ENCODE measurements at places on chromosomes 5 and 9.

GRCh38 chr9:95435074-95435728 lies 81.6 kb downstream of the PTCH1 start:
- DNase-seq, result no peak

DNA sequence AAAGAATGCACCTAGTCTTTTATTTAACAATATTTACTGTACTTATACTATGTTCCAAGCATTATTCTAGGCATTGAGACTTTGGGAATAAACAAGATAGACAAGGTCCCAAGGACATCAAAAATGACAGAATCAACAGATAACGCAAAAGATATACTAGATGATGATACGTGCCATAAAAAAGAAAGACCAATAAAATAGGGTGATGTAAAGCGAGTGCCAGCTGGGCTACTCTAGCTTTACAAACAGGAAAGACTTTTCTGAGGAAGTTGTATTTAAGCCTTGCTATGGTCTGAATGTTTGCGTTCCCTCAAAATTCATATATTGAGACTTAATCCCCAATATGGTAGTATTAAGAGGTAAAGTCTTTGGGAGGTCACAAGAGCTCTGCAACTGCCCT lies 310.2 kb upstream of the RGMB start:
- DNase-seq, result no peak

DNA sequence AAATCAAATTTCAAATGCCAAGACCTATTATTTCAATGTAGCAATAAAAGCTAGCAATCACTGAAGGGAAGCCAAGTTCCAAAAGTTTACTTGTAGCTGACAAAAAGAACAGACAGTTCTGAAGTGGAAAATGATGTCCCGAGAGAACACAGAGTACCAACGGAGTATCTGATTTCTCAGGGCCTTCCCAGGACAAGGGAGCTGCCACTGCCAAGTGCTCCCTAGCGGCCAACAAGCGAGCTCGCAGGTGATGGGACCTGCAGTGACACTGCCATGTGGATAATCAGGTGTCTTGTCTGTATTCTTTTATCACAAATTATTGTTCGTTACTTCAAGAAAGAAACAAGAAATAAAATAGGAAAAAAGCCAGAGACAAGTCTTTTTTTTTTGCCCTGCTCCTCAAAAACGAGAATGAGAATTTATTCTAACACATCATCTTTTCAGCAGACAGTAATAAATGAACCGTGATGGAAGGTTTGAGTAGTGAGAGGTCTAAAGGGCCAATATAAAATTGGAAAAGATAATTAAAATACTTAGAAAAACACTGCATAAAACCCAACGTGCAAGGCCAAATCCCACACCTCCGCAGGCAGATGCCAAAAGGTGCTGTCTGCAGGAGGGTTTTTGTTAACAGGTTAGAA lies 159.4 kb downstream of the MYO10 start:
- DNase-seq, result no peak

DNA sequence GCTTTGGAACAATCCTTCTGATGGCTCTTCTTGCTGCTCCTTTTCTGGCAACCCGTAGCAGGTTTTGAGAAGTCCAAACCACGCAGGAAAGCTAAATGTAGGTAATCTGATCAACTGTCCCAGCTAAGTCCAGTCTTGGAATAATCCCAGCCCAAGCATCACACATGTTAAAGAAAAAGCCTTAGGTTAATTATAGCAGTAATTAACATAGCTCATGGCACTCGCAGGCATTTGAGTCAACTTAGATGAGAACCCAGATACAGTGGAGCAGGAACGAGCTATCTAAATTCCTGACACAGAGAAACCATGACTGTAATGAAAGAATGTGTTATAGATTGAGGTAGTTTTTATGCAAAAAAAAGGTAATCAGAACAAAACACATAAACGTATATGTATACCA lies 844.8 kb downstream of the CDH9 start:
- DNase-seq, result no peak

Data from RCC 7860 (cell line).